Left ventricle myocardium superior (tissue), 1 donor: ENCODE measurements at places on chromosomes 1 and 21. TPM values are rescaled to one million over a fixed set of nuclear protein-coding genes. Genes with fewer than 3 reads are reported as not detected.

- DNase-seq = no peak
Measured at GRCh38 chr1:23421753-23422240, 2.8 kb downstream of the TCEA3 start.

- DNase-seq = no peak
Measured at GRCh38 chr1:68815632-68816031, 318.8 kb upstream of the DEPDC1 start.

DNA sequence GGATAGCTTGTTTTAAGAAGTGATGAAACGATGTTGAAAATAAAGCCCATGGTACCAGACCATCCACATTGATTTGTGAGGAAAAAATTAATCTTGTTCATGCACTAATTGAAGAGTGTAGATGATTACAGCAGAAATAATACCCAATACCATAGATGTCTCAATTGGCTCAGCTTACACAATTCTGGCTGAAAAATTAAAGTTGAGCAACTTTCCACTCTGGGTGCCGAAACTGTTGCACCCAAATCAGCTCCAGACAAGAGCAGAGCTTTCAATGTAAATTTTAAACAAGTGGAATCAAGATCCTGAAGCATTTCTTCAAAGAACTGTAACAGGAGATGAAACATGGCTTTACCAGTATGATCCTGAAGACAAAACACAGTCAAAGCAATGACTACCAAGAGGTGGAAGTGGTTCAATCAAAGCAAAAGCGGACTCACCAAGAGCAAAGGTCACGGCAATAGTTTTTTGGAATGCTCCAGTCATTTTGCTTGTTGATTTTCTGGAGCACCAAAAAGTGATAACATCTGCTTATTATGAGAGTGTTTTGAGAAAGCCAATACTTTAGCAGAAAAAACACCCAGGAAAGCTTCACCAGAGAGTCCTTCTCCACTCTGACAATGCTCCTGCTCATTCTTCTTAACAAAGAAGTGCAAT is 16.1 kb upstream of the KCNA3 start:
- no peak for DNase-seq

- no peak for DNase-seq
Measured at GRCh38 chr1:232045139-232045994, 418.8 kb downstream of the DISC1 start.

GRCh38 chr1:51289676-51290488 is 40.5 kb downstream of the TTC39A start:
- no peak for DNase-seq

- DNase-seq = no peak
Measured at GRCh38 chr1:57947471-57947870, 523.6 kb upstream of the DAB1 start.

- DNase-seq = no peak
Measured at GRCh38 chr1:231319080-231319479, 18.6 kb downstream of the EXOC8 start.

DNA sequence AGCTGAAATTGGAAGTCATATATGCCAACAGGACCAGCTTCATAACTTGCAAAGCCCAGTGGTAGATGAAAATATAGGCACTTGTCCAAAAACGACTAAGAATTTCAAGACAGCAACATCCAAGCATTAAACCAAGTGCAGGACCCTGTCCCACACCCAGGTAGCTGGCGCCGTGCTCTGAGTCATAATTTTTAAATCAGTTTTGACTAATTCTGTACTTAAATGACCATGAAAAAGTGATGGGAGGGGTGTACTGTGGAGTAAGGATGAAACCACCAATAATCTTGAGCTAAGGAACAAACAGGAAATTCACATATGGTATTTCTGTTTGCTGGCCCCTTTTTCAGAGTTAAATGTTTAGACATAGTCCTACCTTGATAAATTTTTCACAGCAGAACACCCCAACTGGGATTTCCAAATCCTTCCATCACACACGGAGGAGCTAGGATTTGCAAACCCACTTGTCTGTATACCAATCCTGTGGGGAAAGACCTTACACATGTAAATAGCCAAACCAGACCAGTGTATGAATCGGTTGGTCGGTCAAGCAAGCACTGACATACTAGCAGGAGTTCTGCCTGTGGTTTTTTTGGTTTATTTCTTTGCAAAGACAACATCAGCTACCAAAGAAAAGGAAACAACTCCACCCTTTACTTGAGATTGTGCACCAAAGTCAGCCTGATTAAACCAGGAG is 235.7 kb upstream of the RAB4A start:
- no peak for DNase-seq

- DNase-seq = no peak
Measured at GRCh38 chr1:229856009-229856650, 210.9 kb upstream of the GALNT2 start.

GRCh38 chr21:25307489-25307888 is 299.8 kb downstream of the MRPL39 start:
- no peak for DNase-seq

DNA sequence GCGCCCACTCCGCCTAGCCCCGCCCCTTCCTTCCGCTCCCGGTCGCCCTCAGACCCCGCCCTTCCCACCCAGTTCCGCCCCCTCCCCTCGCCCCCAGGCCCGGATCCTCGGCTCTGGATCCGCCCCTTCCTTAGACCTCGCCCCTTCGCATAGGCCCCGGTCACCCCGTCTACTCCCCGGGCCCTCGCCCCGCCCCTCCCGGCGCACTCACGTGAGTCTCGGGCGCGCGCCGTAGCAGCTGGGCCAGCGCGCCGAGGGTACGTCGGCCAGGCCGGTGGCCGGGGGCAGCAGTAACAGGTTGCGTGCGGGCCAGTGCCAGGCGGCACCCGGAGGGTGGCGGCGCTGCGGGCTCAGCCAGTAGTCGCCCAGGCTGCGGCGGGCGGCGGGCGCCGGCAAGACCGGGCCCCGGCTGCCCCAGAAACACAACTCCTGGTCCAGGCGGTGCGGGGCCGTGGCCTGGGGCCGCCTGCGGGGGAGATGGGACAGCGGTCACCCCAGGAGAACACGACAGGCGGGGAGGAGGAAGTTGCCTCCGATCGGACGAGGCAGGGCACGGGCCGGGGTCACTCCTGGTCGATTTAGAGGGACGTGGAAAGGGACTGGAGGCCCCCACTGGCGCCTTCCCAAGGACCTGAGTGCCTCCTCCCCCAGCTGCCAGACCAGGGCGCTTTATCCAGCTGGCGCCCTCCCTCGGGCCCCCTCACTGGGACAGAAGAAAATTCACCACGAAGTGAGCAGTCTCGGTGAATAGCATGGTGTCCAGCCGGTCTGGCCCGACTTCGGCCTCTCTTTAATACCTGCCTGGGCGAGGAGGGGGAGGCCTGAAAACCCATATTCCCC is 10.7 kb downstream of the FAM229A start:
- peak; percentile 97 for DNase-seq

- no peak for DNase-seq
Measured at GRCh38 chr1:23384312-23385058, 14.8 kb upstream of the ZNF436 start.

GRCh38 chr1:95386371-95386770 is 152.4 kb downstream of the RWDD3 start:
- no peak for DNase-seq

- DNase-seq = no peak
Measured at GRCh38 chr1:67632356-67632755, 52.6 kb upstream of the GADD45A start.

DNA sequence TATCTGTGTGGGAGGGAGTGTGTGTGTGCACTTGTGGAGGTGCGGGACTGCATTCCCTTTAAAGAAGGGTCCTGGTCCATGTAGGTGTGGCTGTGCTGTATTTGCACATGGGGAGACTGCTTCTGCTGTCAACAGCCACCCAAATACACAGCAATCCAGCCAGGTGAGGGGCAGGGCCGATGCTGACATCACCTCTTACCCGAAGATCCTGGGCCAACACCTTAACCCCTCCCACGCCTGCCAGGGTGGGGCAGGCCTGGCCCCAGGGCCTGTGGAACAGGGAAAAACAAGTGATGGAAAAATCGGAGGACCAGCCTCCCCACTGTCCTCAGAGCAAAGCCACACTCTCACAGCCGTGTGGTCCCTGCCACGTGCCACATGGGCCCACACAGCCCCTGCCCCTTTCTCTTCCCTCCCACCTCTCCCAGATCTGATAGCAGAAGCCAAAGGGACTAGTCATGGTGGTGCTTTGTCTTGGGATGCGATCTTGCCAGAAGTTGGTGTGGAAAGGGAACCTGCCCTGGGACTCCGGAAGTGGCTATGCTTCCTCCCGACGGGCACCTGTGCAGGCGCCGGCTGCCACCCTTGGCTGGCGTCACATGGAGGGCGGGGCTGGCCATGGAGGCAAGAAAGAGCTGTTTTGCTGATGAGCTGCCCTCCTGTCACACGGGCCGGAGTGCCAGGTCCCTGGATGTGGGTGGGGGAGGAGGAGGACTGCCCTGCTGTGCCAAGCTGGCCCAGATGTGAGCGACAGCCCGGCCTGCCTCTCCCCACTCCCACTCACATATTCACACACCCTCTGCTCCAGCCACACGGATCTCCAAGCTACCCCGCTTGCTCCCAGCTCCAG is 7.8 kb upstream of the CASZ1 start:
- no peak for DNase-seq

GRCh38 chr1:118698911-118699310 is 289.2 kb downstream of the TBX15 start:
- DNase-seq = no peak

GRCh38 chr1:4411862-4412261 is 242.5 kb upstream of the AJAP1 start:
- DNase-seq = no peak

- DNase-seq = no peak
Measured at GRCh38 chr1:15192916-15193550, 39.5 kb downstream of the TMEM51 start.

DNA sequence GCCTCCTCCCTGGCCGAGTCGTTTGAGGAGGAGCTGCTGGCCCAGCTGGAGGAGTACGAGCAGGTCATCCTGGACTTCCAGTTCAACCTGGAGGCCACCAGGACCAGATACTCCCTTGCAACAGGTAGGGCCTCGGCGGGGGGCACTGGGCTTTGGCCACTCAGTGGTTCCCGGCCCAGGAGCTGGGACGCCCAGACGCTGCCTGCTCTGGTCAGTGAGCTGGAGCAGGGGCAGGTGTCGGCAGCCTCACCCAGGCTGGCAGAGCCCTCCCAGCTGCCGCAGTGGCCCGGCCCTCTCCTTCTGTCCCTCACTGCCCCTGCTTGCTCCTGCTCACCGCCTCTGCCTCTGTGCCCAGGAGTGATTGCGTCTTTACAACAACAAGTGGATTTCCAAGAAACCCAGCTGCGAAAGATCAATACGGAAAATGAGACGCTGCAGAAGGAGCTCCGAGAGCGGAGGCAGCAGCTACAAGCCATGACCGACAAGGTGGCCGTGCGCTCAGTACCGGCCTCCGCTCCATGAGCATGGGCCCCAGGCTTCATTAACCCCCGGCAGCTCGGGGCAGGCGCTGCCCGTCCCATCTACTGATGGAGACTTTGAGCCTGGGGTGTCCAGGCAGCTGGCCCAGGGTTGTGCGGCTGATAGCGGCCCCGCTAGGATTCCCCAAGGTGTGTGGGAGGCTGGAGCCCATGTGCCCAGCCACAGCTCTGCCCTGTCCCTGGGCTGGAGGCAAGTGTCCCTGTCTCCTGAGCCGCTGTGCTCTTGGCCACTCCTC is 9.0 kb upstream of the SMIM1 start:
- no peak for DNase-seq

- DNase-seq = no peak
Measured at GRCh38 chr1:34019741-34020552, 145.1 kb downstream of the CSMD2 start.

GRCh38 chr1:201790261-201790660 is 38.7 kb upstream of the IPO9 start:
- no peak for DNase-seq

GRCh38 chr1:44168520-44169098 is 27.2 kb upstream of the KLF18 start:
- DNase-seq = no peak

DNA sequence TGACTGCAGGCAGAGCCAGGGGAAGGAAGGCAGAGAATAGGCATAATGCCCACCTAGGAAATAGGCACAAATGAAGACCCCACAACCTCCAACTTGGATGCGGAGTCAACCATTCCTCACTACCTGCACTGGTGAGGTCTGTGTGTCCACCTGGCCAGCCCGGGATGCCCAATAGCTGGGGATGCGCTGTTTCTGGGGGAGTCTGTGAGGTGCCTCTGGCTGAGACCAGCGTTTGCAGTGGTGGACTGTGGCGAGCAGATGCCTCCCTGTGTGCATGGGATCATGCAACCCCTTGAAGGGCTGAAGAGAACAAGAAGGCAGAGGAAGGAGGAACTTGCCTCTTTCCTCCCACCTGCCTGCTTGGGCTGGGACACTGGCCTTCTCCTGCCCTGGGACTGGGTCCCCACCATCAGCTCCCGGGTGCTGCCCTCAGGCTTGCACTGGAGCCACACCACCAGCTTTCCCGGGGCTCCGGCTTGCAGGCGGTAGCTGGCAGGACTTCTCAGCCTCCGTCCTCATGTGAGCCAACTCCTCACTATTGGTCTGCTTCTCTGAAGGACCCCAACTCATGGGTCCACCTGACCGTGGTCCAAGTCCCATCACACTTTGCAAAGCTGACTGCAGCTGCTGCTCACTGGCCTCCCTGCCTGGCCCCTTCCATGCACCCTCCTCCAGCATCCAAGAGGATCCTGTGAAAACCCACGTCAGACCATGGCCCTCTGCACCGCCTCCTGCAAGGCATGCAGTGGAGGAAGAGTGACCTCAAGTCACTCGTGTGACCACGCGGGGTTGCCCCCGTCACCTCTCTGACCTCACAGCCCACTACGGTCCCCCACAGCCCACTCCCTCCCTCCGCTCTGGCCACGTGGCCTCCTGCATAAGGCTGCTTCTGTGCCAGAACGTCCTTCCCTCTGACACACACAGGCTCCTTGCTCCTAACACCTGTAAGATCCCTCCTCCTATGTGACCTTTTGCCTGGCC is 2.7 kb upstream of the PDE9A start:
- peak; percentile 16 for DNase-seq

GRCh38 chr1:114024049-114024448 is 44.8 kb downstream of the OLFML3 start:
- no peak for DNase-seq

GRCh38 chr1:226723657-226724532 is 15.2 kb downstream of the ITPKB start:
- DNase-seq = no peak

Gene TCP10L
- 2.9 TPM for total RNA-seq

Gene ZDHHC18
- total RNA-seq = 18.1 TPM

Gene CELF3
- total RNA-seq = not detected

Gene TTC13
- 6.2 TPM for total RNA-seq

Gene SPRR3
- not detected for total RNA-seq

Gene PPIAL4G
- not detected for total RNA-seq

Gene GSTM1
- not detected for total RNA-seq

Gene CLDN8
- not detected for total RNA-seq
